Right ventricle myocardium superior (tissue), 1 donor: ENCODE measurements at places on chromosomes 7 and 10. TPM values are rescaled to one million over a fixed set of nuclear protein-coding genes. Genes with fewer than 3 reads are reported as not detected.

Gene LAMB1
- 62.1 TPM for total RNA-seq

Gene SPDYE6
- not detected for total RNA-seq

Gene SEMA3A
- 2.2 TPM for total RNA-seq

Gene FAM237B
- not detected for total RNA-seq

Gene LFNG
- 4.6 TPM for total RNA-seq

Gene TMEM236
- total RNA-seq = 0.43 TPM

Gene PLAC9
- total RNA-seq = 29.1 TPM

Gene VWC2
- total RNA-seq = 7.7 TPM

Gene PRKAG2
- 120 TPM for total RNA-seq

Gene ZNF365
- not detected for total RNA-seq

DNA sequence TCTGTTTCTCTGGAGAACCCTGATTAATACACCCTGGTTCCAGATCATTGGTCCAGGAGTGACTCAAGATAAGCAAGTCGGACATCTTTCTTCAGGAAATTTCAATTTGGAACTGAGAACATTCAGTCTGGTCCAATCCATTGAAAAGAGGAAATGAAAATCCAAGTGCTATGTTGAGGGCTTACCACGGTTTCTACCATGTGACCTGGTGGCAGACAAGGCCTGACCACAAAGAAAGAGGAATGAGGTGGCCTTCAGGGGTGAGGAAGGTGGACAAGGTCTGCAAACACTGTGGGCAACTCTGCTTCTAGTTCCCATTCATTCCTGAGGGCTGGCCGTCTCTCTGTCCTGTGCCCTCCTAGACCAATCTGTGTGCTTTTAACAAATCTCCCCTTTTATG, 149.2 kb upstream of the GHITM start:
- DNase-seq = no peak

DNA sequence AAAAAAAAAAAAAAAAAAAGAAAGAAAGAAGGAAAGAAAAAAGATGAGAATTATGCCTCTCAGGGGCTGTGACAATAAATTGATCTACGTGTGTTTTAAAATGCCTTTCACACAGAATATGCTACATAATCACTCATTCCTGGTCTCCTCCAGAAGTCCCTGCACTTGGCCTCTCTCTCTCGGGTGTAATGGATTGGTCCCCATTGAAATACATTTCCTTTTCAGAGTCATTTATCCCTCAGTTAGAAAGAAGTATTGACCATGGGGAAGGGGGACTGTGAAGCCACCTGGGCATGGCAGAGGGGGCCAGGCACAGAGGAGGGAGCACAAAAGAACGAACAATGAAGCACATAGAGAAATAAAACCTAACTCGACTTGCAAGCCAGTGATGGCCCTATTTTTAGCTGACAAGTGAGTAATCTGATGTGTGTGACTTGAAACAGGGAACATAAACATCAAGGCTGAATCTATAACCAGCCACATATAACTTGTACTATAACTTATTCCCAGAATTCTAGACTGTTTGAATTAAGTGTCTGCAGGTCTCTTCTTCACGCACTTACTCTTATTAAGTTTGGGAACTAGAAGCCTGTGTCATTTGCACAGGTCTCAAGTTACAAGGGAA, 490.8 kb downstream of the KCNMA1 start:
- no peak for DNase-seq

GRCh38 chr10:120103738-120104560, 211.4 kb downstream of the SEC23IP start:
- no peak for DNase-seq

DNA sequence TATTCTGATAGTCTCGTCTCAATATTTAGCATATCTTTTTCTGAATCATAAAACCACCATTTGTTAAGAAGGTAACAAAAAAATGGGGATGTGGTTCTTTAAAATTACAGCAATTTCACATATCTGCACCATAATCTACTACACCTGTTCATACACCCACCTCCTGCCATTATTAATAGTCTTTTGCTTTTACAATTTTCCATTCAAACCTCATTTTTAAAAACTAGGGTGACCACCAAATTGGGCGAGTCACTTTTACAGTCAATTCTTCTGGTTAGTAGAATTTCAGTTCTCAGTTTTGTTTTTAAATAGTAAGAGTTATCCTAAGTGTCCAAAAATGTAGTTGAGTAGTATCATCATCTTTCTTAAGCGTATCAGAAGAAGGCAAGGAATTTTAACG, 48.4 kb upstream of the GSAP start:
- DNase-seq = no peak

DNA sequence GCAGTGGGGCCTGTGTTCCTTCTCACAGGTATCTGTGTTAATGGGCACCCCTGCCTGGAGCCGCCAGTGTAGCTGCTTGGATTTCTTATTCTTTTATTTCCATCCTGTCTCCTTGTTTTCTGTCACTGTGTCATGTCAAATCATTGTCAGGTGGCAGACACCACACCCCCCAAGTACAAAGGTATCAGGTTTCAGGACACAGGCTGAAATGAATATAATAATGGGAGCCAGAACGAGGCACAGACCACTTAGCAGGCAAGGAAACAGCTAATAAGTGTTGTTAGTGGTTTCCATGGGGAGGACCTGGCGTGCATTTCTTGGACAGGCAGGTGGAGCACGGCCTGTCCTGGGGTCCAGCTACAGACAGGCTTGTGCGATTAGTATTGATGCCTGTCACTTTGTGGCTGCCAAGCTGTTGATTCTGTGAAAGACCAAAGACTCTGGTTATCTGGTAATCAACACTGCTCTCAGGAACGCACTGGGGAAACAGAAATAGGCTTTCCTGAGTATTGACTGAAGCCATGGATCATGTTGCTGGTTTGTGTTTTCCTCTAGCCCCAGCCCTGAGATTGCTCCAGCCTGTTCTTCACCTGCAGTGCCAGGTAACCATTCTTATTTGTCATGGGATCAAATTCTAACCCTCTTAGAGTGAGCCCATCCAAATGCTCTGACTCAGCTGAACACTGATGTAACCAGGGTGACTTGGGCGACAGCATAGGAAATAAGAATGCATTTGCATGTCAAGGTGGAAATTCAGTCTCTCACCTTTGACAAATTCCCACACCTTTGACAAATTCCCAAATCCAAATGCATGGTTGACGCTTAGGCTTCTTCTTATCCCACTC, 1002.0 kb downstream of the LRMDA start:
- DNase-seq = peak; percentile 76

DNA sequence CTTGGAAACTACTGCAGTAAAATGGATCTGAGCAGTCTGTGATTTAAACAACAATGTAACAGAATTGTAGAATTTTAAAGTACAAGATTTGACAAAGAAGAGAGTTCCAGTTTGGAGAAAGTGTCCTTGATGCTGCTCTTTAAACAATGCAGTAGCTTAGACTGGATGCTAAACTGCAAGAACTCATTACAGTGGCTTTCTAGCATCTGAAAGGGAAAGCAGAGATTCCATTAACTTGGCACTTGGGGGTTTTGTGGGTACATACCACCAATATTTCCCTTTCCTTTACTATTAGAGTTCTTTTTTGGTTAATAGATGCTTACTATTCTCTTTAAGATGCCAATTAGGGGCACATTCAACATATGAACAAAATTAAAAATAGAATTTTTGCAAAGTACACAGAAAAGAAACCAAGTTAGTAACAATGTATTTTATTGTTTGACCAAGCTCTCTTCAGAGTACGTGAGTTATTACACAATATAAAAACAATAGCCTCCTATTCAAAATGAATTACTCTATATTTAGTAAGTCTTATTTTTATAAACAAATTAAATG, 11.9 kb downstream of the PSTK start:
- no peak for DNase-seq

GRCh38 chr10:68900427-68901104, 549 bp upstream of the DDX50 start:
- peak; percentile 87 for DNase-seq

GRCh38 chr7:146701166-146701565, 584.6 kb downstream of the CNTNAP2 start:
- DNase-seq = no peak

GRCh38 chr7:4837041-4837802, 24.6 kb downstream of the PAPOLB start:
- peak; percentile 31 for DNase-seq

DNA sequence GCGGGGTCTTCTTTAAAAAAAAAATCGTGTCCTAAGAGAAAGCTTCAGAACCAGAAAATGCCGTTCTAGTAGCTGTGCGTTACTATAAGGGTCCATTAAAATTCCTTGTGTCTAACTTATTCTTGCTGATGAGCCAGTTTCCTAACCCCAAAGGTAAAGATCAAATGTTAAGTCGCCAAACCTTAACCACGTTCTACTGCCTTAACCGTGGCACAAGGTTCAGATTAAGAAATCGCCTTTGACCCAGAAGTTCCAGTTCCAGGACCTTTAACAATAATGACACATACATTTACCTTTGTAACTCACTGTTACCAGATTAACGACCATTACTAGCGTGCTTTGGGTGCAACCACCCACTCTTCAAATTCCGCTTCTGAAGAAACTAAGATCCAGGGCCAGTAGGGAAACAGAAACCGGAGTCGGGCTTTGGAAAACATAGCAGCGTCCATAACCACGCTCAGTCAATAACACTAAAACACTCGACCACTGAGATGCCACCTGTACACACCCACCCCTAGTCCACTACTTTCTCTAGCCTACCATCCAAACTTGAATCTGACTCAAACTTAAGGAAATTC, 620 bp downstream of the BET1 start:
- DNase-seq = no peak

DNA sequence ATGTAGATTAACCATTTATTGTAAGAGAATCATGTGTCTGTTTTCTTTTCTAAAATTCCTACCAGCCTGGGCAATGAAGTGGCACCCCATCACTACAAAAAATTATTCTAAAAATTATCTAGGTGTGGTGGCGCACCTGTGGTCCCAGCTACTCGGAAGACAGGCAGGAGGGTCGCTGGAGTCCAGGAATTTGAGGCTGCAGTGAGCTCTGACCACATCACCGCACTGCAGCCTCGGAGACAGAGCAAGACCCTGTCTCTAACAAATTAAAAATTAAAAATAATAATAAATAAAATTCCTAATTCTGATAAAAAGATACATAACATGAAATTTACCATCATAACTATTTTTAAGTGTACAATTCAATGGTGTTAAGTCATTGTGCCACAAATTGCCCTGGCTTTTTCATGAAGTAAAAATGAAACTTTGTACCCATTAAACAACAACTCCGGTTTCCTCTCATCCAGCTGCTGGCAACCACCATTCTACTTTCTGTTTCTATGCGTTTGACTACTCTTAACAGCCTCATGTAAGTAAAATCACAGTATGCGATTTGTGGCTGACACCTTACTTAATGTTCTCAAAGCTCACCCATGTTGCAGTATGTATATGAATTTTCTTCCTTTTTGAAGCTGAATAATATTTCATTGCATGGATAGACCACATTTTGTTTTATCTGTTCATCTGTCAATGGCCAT, 20.6 kb upstream of the USP6NL start:
- no peak for DNase-seq

GRCh38 chr10:49296836-49297235, 2.1 kb upstream of the C10orf71 start:
- DNase-seq = no peak

- DNase-seq = peak; percentile 61
Observed at GRCh38 chr10:78349165-78349516, 315.5 kb downstream of the RPS24 start.

DNA sequence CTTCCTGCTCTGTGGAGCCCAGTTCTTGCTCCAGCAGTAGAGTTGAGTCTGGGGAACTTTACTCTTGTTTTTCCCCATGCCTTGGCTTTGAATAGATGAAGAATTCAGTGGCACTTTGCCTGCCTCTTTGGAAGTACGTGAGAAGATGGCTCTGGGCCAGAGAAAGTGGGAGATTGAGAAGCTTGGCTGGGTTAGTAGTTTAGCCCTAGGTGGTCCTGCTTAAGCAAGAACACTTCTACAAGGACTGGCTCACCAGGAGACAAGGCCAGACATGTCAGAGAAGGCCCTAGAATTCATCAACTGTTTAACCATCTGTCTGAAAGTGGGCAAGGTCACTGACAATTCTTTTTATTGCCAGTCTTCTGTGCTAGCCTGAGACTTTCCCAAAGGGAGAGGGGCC, 410.3 kb downstream of the TYW1 start:
- DNase-seq = no peak

- peak; percentile 27 for DNase-seq
Observed at GRCh38 chr7:366161-366803, 76.3 kb downstream of the FOXL3 start.

GRCh38 chr10:70435241-70436085, 6.0 kb downstream of the NODAL start:
- no peak for DNase-seq

GRCh38 chr10:27391325-27391724, 112.8 kb upstream of the RAB18 start:
- no peak for DNase-seq

DNA sequence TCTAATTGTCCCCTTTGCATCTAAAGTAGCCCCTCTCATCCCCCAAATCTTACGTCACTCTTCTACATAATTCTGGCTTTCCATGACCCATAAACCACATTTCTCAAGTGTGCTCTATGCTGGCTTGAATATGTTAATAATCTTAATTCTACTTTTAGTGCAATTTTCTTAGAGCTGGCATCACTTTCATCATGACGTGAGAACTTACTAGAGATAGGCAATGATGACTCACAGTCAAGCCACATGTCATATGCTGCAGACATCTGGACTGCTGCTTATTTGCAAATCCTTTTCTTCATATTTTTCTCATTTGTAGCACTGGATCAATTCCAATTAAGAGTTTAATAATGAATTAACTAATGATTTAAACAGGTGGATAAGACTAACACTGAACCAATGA, 260.7 kb upstream of the PRKCQ start:
- no peak for DNase-seq

- no peak for DNase-seq
Observed at GRCh38 chr7:121313793-121314676, 14.8 kb upstream of the WNT16 start.

DNA sequence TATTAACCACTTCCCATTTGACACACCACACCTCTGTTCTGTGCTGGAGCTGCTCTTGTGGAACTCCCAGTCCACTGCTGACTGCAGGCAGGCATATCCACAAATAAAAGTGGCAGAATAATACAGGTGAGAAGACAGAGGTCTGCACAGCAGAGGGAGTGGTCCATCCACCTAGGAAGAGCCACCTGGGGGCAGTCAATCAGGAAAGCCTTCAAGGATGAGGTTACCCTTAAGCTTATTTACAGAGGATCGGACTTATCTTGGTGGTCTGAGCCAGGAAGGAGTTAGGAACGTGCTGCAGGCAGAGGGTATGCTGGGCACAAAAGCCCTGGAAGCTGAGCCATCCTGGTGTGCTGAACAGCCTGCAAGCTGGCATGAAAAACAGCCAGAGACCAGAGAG, 78.7 kb downstream of the FRMPD2 start:
- DNase-seq = no peak

DNA sequence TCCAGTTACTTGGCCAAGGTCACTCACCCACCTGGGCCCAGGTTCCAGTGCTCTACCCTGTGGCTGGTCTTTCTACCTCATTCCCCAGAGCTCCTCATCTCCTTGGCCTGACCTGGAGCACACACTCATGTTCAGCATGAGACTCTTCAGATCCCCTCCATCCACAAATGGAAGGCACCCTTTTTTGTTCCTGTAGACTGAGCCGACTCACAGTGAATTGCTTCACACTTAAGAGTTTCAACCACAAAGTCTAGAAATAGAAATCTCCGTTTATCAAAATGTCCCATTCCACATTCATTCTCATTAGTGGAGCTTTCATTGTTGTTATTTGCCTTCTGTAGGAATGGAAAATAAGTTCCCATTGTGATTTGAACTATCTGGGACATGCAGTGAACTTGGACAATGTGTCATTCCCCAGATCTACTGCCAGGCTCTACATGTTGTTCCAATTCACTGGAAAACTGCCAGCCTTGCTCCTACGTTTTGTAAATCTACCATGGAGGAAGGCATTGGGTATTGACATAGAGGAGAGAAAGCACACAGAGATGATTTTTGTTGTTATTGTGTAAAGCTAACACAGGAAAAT, 125.3 kb upstream of the CELF2 start:
- no peak for DNase-seq
